ENCODE measurements at places on chromosomes 6 and 20. TPM values are rescaled to one million over a fixed set of nuclear protein-coding genes. Genes with fewer than 3 reads are reported as not detected.

The CLVS2 gene
- not detected for total RNA-seq

The PRICKLE4 gene
- total RNA-seq = 1.7 TPM

The SLC17A2 gene
- total RNA-seq = not detected

The MYT1 gene
- total RNA-seq = not detected

The TMEM244 gene
- total RNA-seq = not detected

The LGSN gene
- not detected for total RNA-seq

The TCF21 gene
- total RNA-seq = not detected

The LRRC1 gene
- 19.2 TPM for total RNA-seq

The DZANK1 gene
- 2.7 TPM for total RNA-seq

The RAD21L1 gene
- total RNA-seq = not detected

The ANKRD6 gene
- 23.4 TPM for total RNA-seq

The AVP gene
- not detected for total RNA-seq

The GRIK2 gene
- 2.8 TPM for total RNA-seq

The PKHD1 gene
- total RNA-seq = not detected

The PLEKHG1 gene
- 63.2 TPM for total RNA-seq

The AIF1 gene
- total RNA-seq = not detected

The ANGPT4 gene
- total RNA-seq = not detected

The BTBD3 gene
- 31.3 TPM for total RNA-seq

The LINC00237 gene
- not detected for total RNA-seq

All from mammary epithelial cell (primary cell).